ENCODE measurements at places on chromosomes 2 and 18. TPM values are rescaled to one million over a fixed set of nuclear protein-coding genes. Genes with fewer than 3 reads are reported as not detected.

Gene MOB4
- total RNA-seq = 24.8 TPM

Gene CFC1
- total RNA-seq = not detected

Gene UBXN4
- 24.2 TPM for total RNA-seq

Gene SERPINB4
- total RNA-seq = not detected

Gene TSPYL6
- not detected for total RNA-seq

Gene AMER3
- total RNA-seq = not detected

Gene GPR75
- total RNA-seq = 0.67 TPM

Gene SLC9A4
- total RNA-seq = not detected

Gene CLEC4F
- total RNA-seq = not detected

Gene CIB4
- not detected for total RNA-seq

Gene FOXI3
- not detected for total RNA-seq

Gene MAP3K19
- not detected for total RNA-seq

Gene OLA1
- 93.4 TPM for total RNA-seq

Gene MC5R
- not detected for total RNA-seq

Gene C2orf15
- total RNA-seq = not detected

Gene ARHGEF4
- total RNA-seq = 1.6 TPM

Gene REEP1
- total RNA-seq = 0.67 TPM

Gene SERPINB12
- total RNA-seq = not detected

Gene FTCDNL1
- total RNA-seq = 0.30 TPM

Gene NMUR1
- not detected for total RNA-seq

Gene EVA1A
- total RNA-seq = 28.4 TPM

Gene GPR35
- total RNA-seq = 0.15 TPM

Gene POTEJ
- not detected for total RNA-seq

Gene AFTPH
- 9.8 TPM for total RNA-seq

Gene GAREM1
- total RNA-seq = 2.2 TPM

Gene TNFAIP6
- total RNA-seq = 7.4 TPM

Gene COLEC11
- total RNA-seq = 0.50 TPM

Gene HOXD4
- not detected for total RNA-seq

Gene MDH1B
- total RNA-seq = 0.34 TPM

Gene MARCHF4
- 1.2 TPM for total RNA-seq

Gene TWSG1
- 48.5 TPM for total RNA-seq
